ENCODE measurements at places on chromosomes 12 and 14.

- DNase-seq, result no peak
Observed at GRCh38 chr12:70784042-70784668, 136.4 kb downstream of the PTPRR start.

- DNase-seq, result peak; percentile 96
Observed at GRCh38 chr12:6492838-6493496, at the start of gene MRPL51. TSS of gene MRPL51 (minus strand) at chr12:6493262. CDS start at chr12:6493136, 126 bp downstream.

DNA sequence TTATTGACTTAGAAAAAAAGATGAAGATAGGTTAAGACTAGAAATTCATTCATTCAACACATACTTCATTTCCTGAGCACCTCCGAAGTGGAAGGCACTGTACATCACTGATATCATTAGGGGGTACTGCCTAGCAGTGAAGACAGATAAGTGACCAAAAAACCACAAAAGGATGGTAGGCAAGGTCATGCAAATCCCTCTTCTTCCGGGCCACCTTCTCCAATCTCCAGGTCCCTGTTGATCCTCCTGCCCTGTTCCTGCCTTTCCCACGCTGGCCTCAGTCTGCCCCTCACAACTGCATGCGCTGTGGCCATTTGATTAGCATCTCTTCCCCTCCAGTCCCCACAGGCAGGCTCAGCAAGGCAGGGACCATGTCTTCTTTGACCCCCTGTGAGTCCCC lies 60.8 kb downstream of the SETD3 start:
- no peak for DNase-seq

DNA sequence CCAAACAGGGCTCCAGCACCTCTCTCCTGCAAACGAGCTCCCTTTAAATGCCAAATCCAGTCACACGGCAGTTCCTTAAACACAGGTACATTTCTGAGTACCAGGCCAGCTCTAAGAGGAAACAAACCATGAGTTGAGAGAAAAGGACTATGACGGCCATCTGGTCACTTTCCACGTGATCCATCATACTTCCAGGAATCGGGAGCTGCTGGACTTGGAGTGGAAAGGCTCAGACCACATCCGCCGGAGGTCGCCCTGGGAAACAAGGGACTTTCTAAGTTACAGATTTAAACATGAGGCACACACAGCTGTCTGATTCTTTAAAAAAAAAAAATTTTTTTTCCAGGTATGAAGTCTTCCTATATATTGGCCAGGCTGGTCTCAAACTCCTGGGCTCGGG lies 39.2 kb downstream of the ACADS start:
- no peak for DNase-seq

DNA sequence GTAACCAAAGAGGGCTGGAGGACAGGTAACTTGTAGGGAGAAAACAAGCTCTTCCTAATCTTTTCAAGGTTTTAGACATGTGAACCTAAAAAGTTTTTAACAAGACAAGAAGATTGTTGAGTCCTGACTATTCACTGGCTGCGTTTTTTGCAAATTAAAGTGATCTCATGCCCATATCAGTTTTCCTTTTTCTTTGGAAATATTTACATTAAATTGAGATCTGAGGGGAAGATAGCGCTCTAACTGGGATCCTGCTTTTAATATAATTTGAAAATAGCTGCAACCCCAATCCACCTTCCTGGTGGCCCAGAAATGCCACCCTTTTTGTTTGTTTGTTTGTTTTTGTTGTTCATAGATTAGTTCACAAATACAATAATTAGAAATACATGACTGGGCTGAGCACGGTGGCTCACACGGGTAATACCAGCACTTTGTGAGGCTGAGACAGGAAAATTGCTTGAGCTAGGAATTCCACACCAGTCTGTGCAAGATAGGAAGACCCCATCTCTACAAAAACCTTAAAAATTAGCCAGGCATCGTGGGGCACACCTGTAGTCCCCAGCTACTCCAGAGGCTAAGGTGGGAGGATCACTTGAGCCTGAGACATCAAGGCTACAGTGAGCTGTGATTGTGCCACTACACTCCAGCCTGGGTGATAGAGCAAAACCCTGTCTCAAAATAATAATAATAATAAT lies 2.4 kb upstream of the SSTR1 start:
- no peak for DNase-seq

GRCh38 chr14:28770630-28771029 lies 4.0 kb downstream of the FOXG1 start:
- no peak for DNase-seq

GRCh38 chr12:107558141-107558815 lies 127.3 kb upstream of the PWP1 start:
- no peak for DNase-seq

- no peak for DNase-seq
Observed at GRCh38 chr12:106224355-106224706, 23.5 kb downstream of the CKAP4 start.

- DNase-seq, result no peak
Observed at GRCh38 chr12:75786070-75786469, 245.5 kb downstream of the PHLDA1 start.

DNA sequence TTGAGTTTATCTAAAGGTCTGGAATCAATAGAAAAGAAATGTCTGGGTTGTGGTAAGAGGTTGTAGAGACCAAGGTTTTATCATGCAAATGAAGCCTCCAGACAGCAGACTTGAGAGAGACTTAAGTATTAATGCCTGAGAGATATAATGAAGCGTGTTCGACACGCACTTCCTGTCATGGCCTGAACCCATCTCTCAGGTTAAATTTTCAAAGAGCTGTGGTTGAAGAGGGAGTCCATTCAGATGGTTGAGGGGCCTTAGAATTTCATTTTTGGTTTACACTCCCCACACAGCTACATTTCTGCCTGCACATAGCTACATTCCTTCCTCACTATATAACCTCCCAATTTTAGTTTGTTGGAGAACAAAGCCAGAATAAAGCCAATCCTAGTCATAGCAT lies 10.1 kb upstream of the CLEC12A start:
- no peak for DNase-seq

Measured in stimulated activated CD4-positive, alpha-beta T cell treated with anti-CD3 and anti-CD28 coated beads, Interleukin-2, amount 100 ng/mL, for 4 hours (primary cell).